ENCODE measurements at places on chromosomes 5 and 9. TPM values are rescaled to one million over a fixed set of nuclear protein-coding genes. Genes with fewer than 3 reads are reported as not detected.

PTPN3 gene
- 2.2 TPM for total RNA-seq

GRIA1 gene
- 0.52 TPM for total RNA-seq

GOLM1 gene
- total RNA-seq = 71.0 TPM

RBM22 gene
- total RNA-seq = 47.0 TPM

SCGB3A2 gene
- total RNA-seq = 62.5 TPM

CPLANE1 gene
- total RNA-seq = 11.6 TPM

SNX18 gene
- total RNA-seq = 17.6 TPM

LURAP1L gene
- total RNA-seq = not detected

SLC31A2 gene
- 1.3 TPM for total RNA-seq

DIAPH1 gene
- 123 TPM for total RNA-seq

SAXO1 gene
- 0.09 TPM for total RNA-seq

DNA sequence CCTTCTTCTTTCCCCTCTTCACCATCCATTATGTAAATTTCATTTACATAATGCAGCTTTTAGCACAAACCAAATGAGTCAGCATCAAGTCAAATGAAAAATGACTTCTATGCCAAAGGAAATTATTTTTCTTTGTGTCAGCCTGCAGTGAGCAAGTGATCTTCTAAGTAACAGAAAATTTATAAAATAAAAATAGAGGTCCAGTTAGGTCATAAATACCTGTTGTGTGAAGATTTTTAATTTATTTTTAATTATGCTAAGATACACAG, 16.7 kb upstream of the THG1L start:
- no peaks in the 10 kb centered on the region for H3K4me1 ChIP-seq
- H3K36me3 ChIP-seq = peaks cover 2% of the 10 kb centered on the region
- no peak overlapping the region for H3K27ac ChIP-seq

DNA sequence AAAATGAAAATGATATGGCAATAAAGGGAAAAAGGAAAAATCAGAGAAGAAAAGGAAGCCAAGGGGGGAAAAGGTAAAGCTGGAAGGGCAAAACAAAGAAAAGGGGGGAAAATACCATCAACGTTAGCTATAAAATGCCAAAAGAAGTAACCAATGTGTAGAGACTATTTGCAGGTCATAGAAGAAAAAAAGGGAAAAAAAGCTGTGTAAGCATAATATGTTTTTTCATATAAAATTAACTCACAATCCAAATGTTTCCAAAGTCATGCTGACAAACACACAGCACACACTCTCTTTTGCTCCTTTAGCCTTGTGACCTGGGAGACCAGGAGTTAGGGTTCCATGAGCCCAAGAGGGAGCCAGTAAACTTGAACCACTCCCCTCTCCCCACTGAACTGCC, 18.2 kb downstream of the FBN2 start:
- H3K27me3 ChIP-seq = no peaks in the 10 kb centered on the region
- H3K4me3 ChIP-seq = no peak overlapping the region
- H3K36me3 ChIP-seq = no peaks in the 10 kb centered on the region
- DNase-seq = no peak
- no peak overlapping the region for H3K27ac ChIP-seq
- no peaks in the 10 kb centered on the region for H3K4me1 ChIP-seq

GRCh38 chr5:177507596-177508220, 1.9 kb downstream of the DOK3 start:
- H3K36me3 ChIP-seq = peaks cover 33% of the 10 kb centered on the region
- DNase-seq = no peak
- no peaks in the 10 kb centered on the region for H3K4me1 ChIP-seq

DNA sequence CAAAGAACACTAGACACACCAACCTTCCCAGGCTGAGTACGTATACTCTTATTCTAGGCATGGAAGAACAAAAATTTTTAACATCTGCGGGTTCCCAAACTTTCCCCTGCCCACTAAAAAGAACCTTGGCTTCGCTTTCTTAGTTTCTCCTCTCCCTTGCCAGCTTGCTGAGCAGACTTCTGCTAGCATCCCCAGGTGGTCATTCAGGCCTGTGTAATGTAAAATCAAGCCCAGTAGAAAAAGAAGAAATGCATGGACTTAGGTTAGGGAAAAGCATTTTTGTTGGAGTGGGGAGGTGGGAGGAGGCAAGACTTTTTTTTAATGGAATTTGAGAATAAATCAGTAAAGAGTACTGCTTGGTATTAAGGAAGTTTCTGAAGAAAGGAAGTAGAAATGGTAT, 331.0 kb upstream of the TLE4 start:
- H3K4me1 ChIP-seq = peaks cover 2% of the 10 kb centered on the region
- DNase-seq = peak; percentile 45
- no peaks in the 10 kb centered on the region for H3K27me3 ChIP-seq
- peaks cover 4% of the 10 kb centered on the region for H3K36me3 ChIP-seq
- H3K27ac ChIP-seq = no peak overlapping the region

GRCh38 chr9:92719028-92719647, 45.5 kb downstream of the BICD2 start:
- H3K4me1 ChIP-seq = no peaks in the 10 kb centered on the region
- H3K27ac ChIP-seq = no peak overlapping the region
- H3K36me3 ChIP-seq = peaks cover 26% of the 10 kb centered on the region
- H3K27me3 ChIP-seq = no peaks in the 10 kb centered on the region
- no peak overlapping the region for H3K4me3 ChIP-seq

DNA sequence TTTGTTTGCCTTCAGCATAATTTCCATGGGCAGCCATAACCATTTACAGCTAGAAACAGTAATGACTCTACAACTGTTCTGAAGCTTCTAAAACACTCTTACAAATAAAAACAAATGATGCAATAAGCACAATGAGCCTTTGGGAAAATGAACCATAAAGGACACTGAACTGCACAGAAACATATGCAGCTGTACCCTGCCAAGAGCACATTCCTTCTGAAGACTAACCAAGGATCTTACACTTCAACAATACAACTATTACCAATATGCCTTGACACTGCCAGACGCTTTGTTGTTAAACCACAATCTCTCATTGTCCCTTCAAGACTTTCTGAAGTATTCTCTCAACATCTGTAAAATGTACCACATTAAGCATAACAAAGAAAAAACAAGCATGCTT, 104.2 kb upstream of the HMHB1 start:
- H3K4me1 ChIP-seq = no peaks in the 10 kb centered on the region
- H3K4me3 ChIP-seq = no peak overlapping the region
- no peak for DNase-seq
- no peak overlapping the region for H3K27ac ChIP-seq
- H3K36me3 ChIP-seq = no peaks in the 10 kb centered on the region

DNA sequence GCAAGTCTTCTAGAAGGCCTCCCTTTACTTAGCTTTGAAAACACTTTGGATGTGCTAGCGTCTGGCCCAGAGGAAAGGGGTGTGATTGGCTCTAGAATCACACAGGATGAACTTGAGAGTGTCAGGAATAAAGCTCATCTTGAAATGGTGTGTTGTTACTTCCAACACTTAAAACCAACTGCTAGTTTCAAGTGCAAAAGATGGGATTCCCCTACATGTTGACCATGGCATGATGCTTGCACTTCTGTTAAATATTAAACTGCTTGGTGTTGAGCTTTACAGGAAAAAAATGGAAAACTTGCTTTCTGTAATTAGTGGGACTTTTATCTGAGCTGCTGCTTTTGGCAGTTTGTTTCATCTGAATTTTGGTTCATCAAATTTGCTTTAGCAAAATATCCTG, 261.1 kb downstream of the MED10 start:
- H3K4me3 ChIP-seq = no peak overlapping the region
- no peak overlapping the region for H3K27ac ChIP-seq
- no peaks in the 10 kb centered on the region for H3K27me3 ChIP-seq
- H3K4me1 ChIP-seq = no peaks in the 10 kb centered on the region
- H3K36me3 ChIP-seq = no peaks in the 10 kb centered on the region
- DNase-seq = no peak

DNA sequence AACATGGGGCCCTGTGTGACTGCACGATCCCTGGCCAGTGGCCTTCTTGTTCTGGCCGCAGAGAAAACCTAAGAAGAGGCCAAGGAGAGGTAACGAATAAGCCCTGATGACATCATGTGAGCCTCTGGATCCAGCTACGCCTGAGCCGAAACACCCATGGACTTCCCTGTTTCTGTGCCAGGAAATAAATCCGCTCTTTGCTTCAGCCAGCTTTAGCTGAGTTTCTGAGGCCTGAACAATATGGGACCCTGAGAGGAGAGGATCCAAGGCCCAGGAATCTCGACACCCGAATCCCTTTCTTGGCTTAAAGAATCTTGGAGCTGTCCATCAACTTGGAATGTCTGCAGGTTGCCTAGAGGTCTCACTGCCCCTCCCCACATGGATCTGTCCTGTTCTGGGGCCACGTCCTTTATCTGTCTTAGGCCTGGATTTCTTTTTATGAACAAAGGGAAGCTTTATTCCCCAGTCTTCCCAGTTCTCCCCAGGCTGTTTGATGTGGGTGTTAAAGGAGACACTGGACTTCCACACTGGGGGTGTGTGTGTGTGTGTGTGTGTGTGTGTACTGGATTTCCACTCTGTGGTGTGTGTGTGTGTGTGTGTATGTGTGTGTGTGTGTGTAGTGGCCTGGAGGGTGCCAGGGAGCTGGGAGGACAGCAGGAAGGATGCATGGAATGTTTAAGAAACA, 13.7 kb downstream of the IER5L start:
- H3K4me3 ChIP-seq = no peak overlapping the region
- no peak overlapping the region for H3K27ac ChIP-seq
- no peak for DNase-seq
- H3K4me1 ChIP-seq = peaks cover 8% of the 10 kb centered on the region
- H3K27me3 ChIP-seq = no peaks in the 10 kb centered on the region

DNA sequence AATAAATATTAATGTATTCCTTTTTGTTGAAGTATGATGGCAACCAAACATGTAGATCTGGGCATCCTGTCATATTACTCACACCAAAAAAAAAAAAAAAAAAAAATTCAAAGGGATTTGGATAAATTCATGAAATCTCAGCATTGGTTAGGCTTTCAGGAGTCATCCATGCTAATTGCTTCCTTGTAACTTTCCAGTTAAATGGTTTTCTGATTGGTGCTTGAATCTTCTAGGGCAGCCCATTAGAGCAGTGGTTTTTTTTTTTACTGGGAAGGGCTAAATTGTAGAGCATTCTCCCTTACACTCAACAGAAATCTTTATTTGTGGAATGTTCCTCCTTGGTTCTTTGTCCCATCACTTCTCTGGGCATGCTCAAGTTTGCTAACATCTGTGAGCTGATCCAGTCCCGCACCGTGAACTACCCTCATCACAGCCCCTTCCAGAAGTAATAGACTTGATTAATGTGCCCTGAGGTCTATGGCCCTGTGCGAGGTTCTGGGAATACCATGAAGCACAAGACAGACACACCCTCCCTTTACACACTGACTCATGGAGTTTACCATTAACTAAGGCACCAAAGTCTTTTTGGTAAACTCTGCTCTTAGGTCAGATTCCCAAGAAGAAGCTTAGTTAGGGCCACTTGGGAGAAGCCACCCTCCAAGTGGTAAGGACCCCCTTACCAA, 56.0 kb downstream of the RGS3 start:
- no peaks in the 10 kb centered on the region for H3K4me1 ChIP-seq
- no peak for DNase-seq
- H3K27ac ChIP-seq = no peak overlapping the region
- no peak overlapping the region for H3K4me3 ChIP-seq
- no peaks in the 10 kb centered on the region for H3K36me3 ChIP-seq

DNA sequence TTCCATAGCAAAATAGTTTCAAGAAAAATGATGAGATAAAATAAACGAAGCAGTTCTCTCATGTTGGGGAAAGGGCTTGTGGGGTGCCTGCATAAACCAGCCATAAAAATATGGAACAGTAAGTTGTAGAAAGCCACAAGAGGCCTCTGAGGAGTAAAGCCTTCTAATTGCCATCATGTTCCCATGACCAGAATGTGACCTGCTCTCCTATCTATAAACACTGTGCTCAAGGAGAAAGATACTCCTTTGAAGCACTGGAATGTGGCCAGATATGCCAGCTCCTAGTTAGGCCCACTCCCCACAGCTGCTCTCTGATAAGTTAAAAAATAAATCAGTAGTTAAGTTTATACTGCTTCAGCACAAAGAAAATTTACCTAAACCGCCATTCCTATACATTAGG, 65.8 kb downstream of the SETX start:
- no peak for DNase-seq
- H3K27me3 ChIP-seq = no peaks in the 10 kb centered on the region
- H3K4me3 ChIP-seq = no peak overlapping the region

DNA sequence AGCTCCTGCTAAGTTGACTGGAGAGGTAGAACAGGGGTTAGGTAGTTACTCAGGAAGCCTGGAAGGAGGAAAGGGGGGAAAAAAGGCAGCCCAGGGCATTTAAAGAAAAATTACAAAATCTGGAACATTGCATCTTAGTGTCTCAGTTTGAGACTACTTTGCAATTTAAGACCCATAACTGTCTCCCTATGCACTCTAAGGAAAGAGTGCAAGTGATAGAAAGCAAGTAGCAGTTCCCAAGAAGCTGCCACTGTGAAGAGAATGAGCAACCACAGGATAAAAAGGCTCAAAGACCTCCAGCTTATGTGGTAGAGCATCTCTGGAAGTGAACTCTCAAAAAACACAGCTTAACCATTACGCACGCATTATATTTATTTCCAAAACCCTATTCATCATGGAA, 141.8 kb downstream of the SLCO4C1 start:
- no peak overlapping the region for H3K4me3 ChIP-seq
- no peaks in the 10 kb centered on the region for H3K27me3 ChIP-seq
- H3K27ac ChIP-seq = no peak overlapping the region
- no peaks in the 10 kb centered on the region for H3K36me3 ChIP-seq

DNA sequence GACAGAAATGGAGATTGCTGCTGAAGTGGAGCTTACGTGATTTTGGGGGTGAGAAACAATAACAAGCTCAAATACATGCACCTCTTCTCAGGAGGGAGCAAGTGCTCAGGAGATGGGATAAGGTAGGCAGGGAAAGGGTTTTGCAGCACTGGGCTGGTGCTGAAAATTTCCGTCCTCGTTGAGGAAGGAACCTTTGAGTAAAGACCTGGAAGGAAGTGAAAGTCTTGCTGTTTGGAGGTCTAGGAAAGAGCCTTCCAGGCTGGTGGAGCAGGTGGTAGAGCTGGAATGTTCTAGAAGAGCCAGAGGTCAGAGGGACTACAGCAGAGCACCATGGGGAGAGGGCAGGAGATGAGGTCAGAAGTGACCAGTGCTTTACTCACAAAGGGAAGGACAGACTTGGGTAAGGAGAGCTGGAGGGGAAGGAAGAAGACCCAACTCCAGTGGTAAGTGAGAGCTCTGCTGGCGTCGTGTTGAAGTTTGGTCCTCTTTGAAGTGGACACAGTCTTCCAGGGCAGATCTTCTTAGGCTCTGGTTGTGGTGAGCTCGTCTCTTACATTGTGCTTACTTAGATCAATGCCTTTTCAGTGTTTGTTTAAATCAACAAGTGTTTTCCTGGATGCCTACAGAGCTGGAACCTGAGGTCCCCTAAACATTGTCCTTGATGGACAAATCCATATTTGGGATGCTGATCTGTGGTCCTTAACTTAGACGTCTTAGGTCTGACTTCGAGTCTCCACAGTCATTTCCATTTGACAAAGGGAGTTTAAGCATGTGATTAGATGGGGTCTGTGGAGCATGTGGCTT, 21.0 kb downstream of the ANKRD33B start:
- H3K4me3 ChIP-seq = peak overlapping the region; percentile 2
- no peaks in the 10 kb centered on the region for H3K27me3 ChIP-seq
- no peak for DNase-seq
- H3K36me3 ChIP-seq = no peaks in the 10 kb centered on the region
- H3K4me1 ChIP-seq = peaks cover 7% of the 10 kb centered on the region
- H3K27ac ChIP-seq = no peak overlapping the region

GRCh38 chr5:117236941-117237340, 662.3 kb upstream of the SEMA6A start:
- H3K4me3 ChIP-seq = no peak overlapping the region
- peaks cover 7% of the 10 kb centered on the region for H3K36me3 ChIP-seq
- no peaks in the 10 kb centered on the region for H3K4me1 ChIP-seq
- no peaks in the 10 kb centered on the region for H3K27me3 ChIP-seq

All from H9 (cell line).